ENCODE measurements at places on chromosomes 4 and X.

DNA sequence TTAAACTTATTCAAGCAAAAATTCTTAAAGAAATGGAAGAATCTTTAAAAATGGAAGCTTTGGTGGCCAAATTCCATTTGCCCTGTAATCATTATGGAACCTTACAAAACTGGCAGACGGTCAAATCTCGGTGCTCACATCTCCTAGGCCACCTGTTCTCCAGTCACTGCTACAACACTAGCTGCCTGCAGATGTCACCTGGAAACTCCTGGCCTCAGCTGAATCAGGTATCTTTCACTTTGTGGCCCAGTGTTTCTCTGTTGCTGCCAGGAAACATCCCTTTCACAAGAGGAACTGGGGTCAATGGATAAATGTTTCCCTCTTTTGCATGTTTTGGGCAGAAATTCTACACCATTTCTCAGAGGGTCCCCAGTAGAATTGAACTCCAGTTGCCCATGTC lies 4.2 kb upstream of the CXCL3 start:
- no peak for DNase-seq

GRCh38 chr4:25818371-25818871 lies 44.4 kb downstream of the SEL1L3 start:
- no peak for DNase-seq

- peak; percentile 32 for DNase-seq
These were observed 68.9 kb upstream of the NDP start for GRCh38 chrX:44042116-44042515.

- DNase-seq = no peak
These were observed 3.7 kb downstream of the PPP1R3F start for GRCh38 chrX:49273181-49273727.

- DNase-seq = no peak
These were observed 57.2 kb downstream of the MAP9 start for GRCh38 chr4:155319516-155319915.

Measured in astrocyte of the cerebellum (primary cell).